ENCODE measurements at places on chromosomes 12 and 14.
A peak's percentile ranks its signal among the peaks of the same experiment; 100 is the strongest.

GRCh38 chr12:123934016-123934620, 38.5 kb downstream of the CCDC92 start:
- DNase-seq = no peak

- no peak for DNase-seq
Observed at GRCh38 chr12:95412482-95413311, 61.3 kb upstream of the METAP2 start.

GRCh38 chr12:129331356-129332085, 478.2 kb downstream of the GLT1D1 start:
- no peak for DNase-seq

- no peak for DNase-seq
Observed at GRCh38 chr14:60989599-60989998, 8.6 kb downstream of the SLC38A6 start.

- DNase-seq = no peak
Observed at GRCh38 chr12:93274937-93275336, 102.8 kb upstream of the NUDT4 start.

GRCh38 chr12:96077081-96077480, 41.7 kb upstream of the LTA4H start:
- DNase-seq = no peak

DNA sequence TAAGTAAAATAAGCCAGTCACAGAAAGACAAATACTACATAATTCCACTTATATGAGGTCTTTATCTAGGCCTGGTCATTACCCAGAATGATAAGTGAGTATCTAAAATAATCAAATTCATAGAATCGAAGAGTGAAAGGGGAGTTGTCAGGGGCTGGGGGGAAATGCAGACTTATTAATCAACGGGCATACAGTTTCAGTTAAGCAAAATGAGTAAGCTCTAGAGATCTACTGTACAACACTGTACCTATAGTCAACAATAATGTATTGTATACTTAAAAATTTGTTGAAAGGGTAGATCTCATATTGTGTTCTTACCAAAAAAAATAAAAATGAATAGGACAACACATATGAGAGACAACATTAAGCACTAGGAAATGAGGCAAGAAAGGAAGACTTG, 13.3 kb downstream of the BTBD7 start:
- DNase-seq = no peak

GRCh38 chr12:53042607-53043454, 7.0 kb upstream of the TNS2 start:
- DNase-seq = no peak

DNA sequence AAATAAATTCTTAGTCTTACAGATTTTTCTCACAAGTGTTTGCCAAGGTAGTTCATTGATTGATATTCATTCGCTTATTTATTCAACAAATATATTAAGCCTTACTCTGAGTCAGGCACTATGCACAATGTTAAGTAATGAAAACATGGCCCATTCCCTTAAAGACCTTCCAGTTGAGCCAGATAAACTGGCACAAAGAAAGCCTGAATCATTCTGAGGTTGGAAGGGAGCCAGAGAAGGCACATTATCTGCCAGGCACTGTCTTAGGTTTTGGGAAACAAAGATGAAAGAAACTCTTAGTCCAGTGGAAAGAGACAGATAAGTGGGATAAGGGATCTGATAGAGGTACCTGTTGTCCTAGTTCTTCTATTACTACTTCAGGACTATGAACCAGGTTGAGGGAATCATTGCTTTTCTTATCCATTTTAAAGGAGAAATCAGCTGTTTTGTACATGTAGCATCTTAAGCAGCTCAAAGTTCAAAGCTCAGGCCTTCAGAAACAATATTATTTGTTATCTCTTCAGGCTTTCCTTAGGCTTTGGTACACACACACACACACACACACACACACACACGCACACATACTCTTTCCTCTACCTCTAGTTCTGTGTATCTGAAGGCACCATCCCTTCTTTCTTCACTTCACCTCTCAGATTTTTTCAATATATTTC, 27.0 kb downstream of the PDE6H start:
- no peak for DNase-seq

DNA sequence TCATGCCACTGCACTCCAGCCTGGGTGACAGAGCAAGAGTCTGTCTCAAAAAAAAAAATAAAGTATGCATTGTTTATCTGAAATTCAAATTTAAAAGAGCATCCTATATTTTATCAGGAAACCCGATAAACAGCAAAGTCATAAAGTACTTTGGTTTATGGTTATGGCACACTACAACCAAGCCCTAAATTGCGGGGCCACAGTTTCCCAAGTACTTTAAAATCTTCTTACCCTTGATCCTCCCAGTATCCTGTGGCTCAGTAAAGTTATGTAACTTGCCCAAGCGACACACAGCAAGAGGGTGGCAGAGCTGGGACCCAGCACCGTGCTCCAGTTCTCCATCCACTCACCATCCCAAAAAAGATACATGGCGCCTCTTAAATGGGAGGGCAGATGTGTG, 35.2 kb downstream of the KSR2 start:
- DNase-seq = no peak

- DNase-seq = no peak
Observed at GRCh38 chr14:92945544-92945943, 22.6 kb downstream of the CHGA start.

GRCh38 chr12:121713257-121713777, 765 bp downstream of the TMEM120B start:
- DNase-seq = peak; percentile 38

DNA sequence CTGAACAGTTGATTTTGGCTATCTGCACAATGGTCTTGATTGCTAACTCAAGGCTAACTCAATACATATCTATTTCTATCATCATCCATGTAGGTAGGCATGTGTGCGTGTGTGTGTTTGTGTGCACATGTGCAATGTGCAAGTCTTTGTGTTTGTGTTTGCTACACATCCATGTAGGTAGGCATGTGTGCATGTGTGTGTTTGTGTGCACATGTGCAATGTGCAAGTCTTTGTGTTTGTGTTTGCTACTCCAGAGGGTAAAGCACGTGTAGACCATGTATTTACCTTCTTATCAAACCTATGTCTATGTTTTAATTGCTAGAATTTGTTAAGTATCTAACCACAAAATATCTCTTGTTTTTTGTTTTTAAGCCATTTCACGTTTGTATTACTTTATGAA, 962.6 kb downstream of the LRFN5 start:
- no peak for DNase-seq

DNA sequence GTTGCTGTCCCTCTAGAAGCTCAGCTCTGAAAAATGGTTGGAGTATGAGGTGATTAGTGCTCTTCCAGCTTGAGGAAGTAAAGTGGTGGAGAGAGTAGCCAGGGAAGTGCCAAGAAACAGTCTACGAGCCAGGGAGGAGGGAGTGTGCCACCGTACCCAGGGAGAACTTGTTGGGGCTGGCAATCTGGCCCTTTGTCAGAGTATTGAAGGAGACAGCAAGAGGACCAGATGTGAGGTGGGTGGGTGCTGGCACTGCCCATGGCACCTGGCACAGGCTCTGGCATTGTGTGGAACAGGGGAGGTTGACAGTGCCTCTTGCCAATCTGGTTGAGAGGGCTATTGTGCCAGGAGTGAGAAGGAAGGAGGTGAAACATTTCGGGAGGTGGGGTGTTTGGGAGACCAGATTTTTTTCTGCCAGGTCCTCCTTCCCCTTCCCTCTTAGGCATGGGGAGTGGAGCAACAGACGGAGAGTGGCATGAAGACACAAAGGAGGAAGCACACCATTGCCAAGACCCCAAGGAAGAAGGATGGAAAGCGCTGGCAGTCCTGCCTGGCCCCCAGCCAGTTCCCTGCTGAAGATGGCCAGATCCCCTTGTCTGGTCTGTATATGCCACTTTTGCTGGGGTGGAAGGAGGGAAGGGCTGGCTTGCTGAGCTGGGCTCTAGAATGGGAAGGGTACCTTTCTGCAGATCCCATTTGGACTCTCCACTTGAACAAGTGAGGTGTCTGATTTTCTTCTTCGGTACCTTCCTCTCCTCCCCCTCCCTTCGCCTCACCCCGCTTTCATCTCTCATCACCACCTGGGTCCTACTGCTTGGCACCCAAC, 37.5 kb downstream of the ZFHX2 start:
- DNase-seq = no peak

- no peak for DNase-seq
Observed at GRCh38 chr12:4133636-4134447, 139.7 kb upstream of the CCND2 start.

Measured in left cardiac atrium (tissue), 4 donors.